CD8-positive, alpha-beta T cell (primary cell): ENCODE measurements at places on chromosomes 1 and 21.

GRCh38 chr1:143611159-143611558 is 360.6 kb downstream of the FAM72C start:
- no peak for DNase-seq

- DNase-seq: peak; percentile 38
These were observed 164.4 kb upstream of the PALMD start for GRCh38 chr1:99481391-99481996.

DNA sequence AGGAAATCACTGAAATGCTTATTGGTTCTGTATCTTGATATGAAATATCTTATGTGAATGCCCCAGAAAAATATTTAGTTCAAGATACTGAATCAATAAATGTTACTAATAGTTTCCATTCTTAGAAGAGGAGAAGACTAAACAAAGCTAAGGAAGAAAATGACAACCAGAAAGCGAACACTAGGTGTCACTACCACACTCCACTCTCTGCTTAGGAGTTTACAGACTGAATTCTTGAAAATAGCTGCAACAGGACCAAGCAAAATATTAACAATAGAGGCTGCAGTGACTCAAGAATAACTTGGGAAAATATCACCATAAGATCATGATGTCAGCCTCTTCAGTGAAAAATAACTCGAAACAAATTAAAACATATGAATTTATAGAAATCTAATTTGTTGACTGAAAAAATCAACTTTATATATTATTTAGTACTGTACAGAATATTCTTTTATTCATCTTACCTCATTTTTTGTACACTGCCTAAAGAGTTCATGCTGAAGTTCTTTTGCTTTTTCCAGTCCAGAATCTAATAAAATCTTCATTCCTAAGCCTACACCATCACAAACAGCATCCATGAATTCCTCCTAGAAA is 61.6 kb downstream of the KIF14 start:
- no peak for DNase-seq

DNA sequence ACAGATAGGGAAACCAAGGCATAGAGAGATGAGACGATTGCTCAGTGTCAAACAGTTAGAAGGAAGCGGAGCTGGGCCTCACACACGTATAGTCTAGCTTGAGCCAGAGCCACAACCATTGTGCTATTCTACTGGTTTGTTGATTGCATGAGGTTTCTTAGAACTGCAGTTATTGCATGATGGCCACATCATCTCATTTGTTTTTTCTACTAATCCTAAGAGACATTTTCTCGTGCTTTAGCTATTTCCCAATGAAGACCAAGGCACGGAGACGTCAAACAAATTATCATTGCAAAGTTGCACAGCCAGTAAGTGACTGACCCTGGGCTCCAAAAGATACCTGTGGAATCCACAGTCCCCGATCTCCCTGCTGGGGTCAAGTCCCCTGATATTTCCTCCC is 25.1 kb upstream of the ZNF362 start:
- no peak for DNase-seq

DNA sequence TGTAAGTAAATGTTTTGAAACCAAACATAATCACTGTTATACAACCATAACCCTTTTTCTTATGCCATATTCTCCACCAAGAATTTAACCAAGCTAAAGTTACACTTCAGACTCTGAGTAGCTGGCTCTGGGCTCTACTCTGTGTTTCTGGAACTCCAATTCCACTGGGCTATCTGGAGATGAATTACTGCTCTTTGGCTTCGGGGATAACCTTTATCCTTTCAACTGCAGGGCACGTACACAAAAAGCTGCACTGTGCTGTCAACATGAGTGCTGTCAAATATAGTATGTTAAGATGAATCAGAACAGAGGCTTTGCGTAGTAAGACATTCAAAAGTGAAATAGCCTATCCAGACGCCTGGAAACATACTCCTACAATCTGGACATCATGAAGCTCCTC is 500.6 kb downstream of the LTN1 start:
- DNase-seq: no peak

DNA sequence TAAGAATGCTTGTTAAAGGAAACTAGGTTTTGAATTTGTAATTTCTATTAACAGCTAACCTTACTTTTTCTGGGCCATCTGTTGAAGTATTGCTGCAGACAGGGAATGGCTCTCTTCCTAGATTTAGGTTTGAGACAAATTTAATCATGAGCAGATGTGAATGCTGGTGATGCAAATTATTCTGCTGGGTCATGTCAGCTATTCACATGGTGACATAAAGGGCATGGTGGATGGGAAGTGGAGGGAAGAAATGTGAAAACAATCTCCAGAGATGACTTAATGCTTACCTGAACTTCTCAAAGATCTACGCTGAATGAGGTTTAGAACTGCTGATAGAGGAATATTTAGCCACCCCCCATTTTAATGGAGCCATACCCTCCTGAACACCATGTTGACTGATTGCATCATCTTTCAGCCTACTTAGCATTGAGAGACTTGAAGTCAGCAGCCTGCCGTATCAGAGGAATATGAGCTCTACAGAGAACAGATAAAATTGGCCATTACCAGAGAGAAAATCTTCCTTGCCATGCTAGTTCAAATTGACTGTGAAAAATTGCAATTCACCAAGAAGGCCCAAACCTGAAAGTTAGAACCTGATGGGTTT is 138.8 kb downstream of the HHAT start:
- DNase-seq: no peak

GRCh38 chr1:94633051-94633450 is 91.5 kb upstream of the F3 start:
- no peak for DNase-seq

DNA sequence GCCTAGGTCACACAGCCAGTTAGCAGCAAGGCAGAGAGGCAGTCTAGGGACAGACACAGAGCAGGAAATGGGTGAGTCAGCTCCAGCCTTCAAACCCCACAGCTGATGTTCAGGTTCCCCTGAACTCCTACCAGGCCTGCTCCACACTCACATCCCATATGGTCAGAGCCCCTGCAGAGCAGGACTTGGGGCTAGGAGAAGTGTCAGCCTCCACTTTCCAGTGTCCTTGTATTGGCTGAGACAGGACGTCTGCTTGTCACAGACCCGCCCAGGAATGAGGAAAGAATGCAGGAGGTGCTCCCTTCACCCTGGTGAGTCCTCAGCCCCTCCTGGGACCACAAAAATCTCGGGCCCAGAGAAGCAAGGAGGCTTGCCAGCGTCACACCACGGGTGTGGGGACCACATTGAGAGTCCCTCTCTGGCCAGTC is 92.5 kb downstream of the LACTBL1 start:
- no peak for DNase-seq

DNA sequence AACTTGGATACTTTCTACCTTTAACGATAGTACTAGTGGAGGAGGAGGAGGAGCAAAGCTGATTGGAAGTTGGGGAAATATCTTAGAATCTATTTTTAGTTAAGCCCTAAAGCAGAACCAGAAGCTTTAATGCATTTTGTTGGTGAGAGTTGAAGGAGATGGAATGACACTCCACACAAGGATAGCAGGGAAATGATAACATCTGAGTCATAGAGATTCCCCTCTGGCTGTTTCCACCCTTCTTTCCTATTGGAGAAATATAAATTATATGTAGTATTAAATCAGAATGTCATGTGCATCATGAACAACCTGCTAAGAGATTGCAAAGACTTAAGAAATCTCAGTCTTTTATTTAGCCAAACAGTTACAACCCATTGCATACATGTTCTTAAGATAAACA is 1357.7 kb downstream of the NCAM2 start:
- no peak for DNase-seq

DNA sequence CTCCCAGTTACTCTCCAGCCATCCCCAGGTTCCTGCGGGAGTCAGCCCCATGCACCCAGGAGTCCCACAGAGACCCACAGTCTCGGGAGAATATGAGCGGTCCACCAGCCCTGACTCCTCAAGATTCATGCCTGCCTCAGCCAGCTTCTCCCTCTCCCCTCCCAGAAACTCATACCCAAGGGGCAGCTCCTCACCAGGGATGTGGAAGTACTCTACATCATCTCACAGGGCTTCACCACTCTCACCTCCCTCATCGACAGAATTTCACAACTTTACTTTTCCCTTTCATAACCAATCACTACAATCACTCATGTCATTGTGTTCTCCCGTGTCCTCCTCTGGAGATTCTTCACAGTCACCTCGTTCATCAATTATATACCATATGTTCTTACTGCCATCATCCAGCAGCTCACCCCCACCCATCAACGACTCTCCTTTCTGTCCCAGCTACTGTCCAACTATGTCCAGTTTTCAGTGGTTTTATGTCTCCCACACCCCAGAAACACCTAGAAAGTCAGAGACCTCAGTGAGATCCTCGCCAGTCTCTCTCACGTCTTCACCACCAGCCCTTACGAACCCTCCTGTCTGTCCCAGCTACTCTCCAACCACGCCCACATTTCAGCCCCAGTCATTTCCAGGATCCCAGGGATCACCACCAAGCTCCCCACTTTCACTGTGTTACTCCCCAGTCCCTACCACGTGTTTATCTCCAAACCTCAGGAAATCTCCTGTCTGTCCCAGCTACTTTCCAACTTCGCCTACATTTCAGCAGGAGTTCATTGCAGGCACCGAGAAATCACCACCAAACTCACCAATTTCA is 1530.1 kb upstream of the TPTE start:
- no peak for DNase-seq

GRCh38 chr1:175002910-175003517 is 3.3 kb downstream of the CACYBP start:
- no peak for DNase-seq

GRCh38 chr21:28636752-28637691 is 355.7 kb downstream of the LTN1 start:
- no peak for DNase-seq

DNA sequence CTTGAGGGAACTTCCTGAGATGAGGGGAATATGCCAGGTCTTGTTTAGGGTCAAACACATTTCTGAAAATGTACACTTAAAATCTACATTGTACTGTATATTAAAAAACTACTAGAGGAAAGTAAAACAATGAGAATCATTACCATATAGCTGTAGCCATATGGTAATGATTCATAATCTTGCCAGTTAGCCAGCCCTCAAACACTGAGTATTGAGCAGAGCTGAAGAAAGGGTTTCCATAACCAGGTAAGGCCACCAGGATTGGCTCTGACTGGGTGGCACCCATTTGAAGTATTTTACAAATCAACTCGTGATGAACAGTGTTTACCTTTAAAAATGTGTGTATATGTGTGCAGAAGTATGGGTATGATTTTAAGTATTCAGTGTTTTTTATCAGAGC is 226.7 kb downstream of the SLC45A1 start:
- no peak for DNase-seq

DNA sequence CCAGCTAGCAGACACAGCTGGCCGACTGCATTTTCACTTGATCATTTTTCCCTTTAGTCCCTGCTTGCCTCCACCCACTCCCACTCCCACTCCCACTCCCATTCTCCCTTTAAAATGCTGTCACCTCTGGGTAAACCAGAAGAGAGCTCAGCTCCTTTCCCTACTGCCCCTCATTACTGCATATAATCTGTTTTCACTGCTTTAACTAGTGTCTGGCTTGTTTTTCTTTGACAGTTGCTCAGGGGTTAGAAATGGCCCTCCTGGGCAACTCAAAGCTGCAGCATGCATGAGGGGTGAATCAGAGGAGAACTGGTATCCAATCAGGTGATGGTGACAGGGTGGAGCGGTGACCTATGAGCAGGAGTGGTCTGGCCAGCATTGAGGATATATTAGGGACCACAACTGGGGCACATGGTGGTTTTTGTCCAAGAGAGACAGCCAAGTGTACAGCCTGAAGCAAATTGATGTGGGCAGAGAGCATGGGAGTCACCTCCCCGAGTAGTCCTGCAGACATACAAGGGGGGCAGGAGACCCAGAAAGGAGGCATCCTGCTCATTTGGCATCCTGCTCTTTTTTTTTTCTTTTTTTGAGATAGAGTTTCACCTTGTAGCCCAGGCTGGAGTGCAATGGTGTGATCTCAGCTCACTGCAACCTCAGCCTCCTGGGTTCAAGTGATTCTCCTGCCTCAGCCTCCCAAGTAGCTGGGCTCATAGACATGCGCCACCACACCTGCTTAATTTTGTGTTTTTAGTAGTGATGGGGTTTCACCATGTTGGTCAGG is 42.6 kb upstream of the SRSF10 start:
- no peak for DNase-seq

- DNase-seq: no peak
These were observed 14.4 kb downstream of the PCP4 start for GRCh38 chr21:39881661-39882060.

DNA sequence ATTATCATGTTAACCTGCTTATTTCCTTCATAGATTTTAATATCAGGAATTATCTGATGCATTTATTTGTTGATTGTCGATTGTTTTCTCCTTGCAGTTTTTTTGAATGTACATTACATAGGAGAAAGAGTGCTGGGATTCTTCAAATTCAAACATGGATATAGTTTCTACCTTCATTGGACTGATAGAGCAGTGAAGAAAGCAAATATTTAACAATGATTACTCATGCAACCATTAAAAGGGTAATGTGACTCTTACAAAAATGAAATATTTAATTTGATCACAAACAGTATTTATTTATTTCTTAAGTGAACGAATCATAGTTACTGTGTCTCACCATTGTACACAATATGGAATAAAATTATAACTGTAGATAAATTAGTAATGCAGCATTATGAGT is 350.9 kb downstream of the BRINP3 start:
- DNase-seq: no peak

DNA sequence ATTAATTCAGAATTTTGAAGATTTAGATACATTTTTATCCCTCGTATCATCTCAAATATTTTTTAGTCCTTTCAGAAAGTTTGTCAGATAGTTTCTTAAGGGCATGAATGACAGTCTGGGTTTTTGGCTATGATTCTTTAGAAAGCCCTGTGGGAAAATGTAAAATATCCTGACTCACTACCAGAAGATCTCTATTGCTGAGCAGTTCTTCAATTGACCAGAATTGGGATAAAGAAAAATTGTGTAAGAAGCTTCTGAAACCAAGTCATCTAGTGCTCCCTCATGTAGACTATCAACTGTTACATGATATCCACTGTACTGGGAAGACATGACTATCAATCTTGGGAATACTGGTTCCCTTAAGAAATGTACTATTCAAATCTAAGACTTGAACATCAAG is 608.3 kb upstream of the CHRM3 start:
- DNase-seq: no peak

GRCh38 chr1:24107462-24108138 is 4.3 kb downstream of the MYOM3 start:
- no peak for DNase-seq

- no peak for DNase-seq
These were observed 154.6 kb downstream of the RGS7 start for GRCh38 chr1:241202401-241202800.

DNA sequence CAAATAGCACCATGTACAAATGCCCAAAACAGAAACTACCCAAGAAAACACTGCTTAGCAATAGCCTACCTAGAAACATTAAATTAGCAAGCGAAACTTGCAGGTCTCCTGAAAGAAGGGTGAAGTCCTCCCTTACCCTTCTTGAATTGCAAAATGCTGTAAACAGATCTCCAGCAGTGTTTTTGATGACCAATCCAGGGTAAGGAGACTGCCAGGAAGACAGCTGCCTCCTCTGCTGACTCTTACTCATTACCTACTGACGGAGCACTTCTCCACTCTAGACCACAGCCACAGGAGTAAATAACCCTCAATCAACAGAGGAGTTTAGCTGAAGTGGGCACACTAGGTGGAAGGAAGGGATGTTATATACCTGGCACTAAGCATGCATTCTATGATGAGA is 32.2 kb upstream of the GADD45A start:
- DNase-seq: no peak

GRCh38 chr1:32665915-32666314 is 14.9 kb downstream of the RBBP4 start:
- no peak for DNase-seq
